ENCODE measurements at places on chromosomes 6 and 20. TPM values are rescaled to one million over a fixed set of nuclear protein-coding genes. Genes with fewer than 3 reads are reported as not detected.

DNA sequence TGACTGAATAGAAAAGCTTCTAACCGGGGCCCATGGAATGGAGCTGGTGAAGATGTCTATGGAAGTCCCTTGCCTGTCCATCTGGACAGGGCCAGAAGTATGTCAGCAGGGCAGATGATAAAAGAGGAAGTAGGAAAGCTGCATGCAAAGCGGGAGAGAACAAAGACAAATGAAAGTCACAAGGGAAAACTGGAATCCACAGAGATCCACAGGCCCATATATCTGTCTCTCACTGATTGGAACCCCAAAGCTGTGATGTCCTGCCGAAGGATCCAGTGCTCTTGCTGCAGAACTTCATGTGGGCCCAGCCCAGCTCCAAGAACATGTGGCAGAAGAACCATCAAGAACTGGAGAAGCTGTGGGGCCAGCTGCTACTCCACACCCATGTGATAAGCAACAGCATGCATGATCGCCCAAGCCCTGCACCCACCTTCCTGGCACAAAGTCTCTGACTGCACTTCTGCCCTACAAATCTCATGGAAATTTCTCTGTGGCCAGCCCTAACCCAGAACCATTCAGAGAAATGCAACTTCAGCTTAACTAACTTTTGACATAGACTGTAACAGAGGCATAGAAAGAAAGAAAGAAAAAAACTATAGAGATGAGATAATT is 716.0 kb downstream of the KIF16B start:
- H3K4me3 ChIP-seq = no peak overlapping the region
- H3K36me3 ChIP-seq = no peaks in the 10 kb centered on the region
- no peak overlapping the region for H3K27ac ChIP-seq
- no peak for DNase-seq

DNA sequence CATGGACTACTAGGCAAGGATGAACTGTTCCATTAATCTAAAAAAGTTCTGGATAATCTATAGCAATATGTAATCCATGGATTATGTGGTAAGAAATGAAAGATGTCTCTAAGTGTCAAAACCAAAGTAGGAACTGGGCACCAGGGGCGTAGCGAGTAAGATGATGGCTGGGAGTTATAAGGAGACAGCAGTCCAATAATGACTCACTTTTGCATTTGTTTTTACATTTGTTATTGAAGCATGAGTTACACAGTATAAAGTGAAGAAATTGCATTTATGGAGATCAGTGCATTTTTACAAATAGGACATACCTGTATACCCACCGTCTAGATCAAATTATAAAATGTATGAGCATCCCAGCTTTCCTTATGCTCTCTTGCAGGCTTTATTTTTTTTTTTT is 878.5 kb upstream of the MAP3K7 start:
- H3K36me3 ChIP-seq = no peaks in the 10 kb centered on the region
- no peak overlapping the region for H3K27ac ChIP-seq
- no peaks in the 10 kb centered on the region for H3K4me1 ChIP-seq

DNA sequence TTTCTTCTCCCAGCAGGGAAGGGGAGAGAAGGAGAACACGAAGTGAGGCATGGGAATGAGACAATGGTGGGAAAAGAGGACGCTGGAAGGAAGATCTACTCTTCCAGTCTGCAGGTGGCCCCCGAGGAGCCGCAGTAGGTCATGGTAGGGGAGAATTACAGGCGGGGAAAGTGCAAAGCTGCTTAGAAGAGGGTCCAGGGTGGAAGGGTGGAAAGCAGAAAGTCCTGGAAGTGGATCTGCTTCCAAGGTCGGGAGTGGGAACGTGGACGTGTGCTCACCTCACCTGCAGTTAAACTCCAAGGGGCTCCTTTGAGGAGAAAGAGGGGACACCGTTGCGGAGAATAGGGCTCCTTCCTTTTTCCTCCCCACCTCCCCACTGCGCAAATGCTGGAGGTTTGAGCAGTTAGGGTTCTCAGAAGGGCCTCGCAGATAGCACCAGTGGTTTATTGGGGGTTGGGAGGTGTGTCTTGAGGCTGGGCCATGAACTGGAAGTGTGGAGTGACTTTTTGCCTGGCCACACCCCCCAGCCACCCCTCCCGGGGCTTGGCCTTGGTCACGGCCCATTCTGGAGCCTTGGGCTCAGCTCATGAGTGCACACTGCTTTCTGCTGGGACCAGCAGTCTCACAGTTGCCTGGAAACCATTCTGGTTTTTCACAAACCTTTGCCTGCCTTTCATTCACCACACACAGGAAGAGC is 100.4 kb upstream of the MLN start:
- no peaks in the 10 kb centered on the region for H3K27me3 ChIP-seq
- peaks cover 6% of the 10 kb centered on the region for H3K4me1 ChIP-seq
- H3K27ac ChIP-seq = no peak overlapping the region
- no peaks in the 10 kb centered on the region for H3K36me3 ChIP-seq
- DNase-seq = no peak
- no peak overlapping the region for H3K4me3 ChIP-seq

DNA sequence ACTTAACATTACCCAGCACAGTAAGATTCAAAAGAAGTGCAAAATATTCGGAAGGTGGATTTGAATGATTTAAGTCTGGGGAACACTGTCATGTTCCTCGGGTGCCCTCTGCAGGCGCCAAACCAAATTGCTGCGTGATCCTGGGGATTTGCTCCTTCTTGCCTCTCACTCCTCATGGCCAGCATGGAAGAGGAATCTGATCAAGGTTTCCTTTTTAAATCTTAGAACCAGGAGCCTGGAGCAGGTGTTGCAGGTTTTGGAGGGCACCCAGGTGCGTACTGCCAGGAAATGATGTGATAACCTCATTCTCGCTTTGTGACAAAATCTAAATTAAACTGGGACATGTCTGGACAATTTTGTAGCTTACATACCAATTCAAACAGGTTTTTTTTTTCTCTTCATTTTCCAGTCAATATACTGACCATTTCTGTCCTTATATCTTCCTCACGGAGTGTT is 8.1 kb upstream of the PFDN4 start:
- no peaks in the 10 kb centered on the region for H3K4me1 ChIP-seq
- DNase-seq = peak; percentile 78

DNA sequence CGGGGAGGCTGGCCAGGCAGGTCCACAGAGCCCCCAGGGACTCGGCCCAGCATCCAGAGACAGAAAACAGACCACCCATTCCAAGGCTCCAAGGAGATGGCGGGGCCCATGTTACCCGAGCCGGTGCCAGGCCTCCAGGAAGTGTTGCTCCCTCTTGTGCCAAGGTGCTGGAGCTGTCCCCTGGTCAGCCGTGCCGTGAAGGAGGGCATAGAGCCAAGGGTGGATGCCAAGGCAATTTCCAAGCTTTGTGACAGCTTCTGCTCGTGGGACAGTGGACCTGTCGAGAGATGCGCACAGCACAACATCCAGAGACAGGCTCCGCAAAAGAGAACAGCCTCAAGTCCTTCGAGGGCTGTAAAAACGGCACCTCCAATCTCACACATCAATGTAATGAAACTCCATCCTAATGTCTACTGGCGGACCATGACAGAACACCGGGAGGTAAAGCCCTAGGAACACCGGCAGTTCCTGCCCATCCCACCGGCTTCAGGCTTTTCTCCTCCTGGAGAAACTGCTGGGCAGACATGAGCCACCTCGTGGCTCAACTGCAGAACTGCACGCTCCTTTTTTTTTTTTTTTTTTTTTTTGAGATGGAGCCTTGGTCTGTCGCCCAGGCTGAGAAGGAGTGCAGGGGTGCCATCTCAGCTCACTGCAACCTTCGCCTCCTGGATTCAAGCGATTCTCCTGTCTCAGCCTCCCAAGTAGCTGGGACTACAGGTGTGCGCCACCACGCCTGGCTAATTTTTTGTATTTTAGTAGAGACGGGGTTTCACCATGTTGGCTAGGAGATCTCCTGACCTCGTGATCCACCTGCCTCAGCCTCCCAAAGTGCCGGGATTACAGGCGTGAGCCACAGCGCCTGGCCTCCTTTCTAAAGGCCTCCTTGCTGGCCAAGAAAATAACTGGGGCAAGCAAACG is 30.9 kb upstream of the AVP start:
- no peak overlapping the region for H3K4me3 ChIP-seq
- no peaks in the 10 kb centered on the region for H3K27me3 ChIP-seq
- peaks cover 12% of the 10 kb centered on the region for H3K4me1 ChIP-seq

DNA sequence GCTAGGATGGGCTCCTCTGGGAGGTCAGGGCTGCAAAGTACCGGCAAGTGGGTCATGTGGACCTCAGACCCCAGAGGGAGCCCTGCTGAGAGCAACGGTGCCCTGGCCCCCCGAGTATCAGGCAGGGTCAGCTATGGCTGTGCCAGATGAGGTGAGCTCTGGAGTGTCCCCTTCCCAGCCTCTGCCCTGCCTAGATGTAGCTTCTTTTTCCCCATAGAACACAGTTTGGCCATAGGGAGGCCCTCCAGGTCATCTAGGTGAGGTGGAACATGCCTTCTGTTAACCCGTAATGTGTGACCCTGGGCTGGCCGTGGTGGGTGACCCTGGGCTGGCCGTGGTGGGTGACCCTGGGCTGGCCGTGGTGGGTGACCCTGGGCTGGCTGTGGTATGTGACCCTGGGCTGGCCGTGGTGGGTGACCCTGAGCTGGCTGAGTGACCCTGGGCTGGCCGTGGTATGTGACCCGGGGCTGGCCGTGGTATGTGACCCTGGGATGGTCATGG is 21.2 kb upstream of the PCMTD2 start:
- H3K4me3 ChIP-seq = no peak overlapping the region
- H3K4me1 ChIP-seq = no peaks in the 10 kb centered on the region
- H3K36me3 ChIP-seq = no peaks in the 10 kb centered on the region
- H3K27me3 ChIP-seq = no peaks in the 10 kb centered on the region

- DNase-seq = no peak
- no peak overlapping the region for H3K27ac ChIP-seq
- peaks cover 8% of the 10 kb centered on the region for H3K4me1 ChIP-seq
Observed at GRCh38 chr20:48381353-48382120, 446.3 kb downstream of the PREX1 start.

GRCh38 chr6:152078804-152079203 is 271.3 kb downstream of the ESR1 start:
- DNase-seq = no peak
- no peak overlapping the region for H3K4me3 ChIP-seq
- H3K36me3 ChIP-seq = no peaks in the 10 kb centered on the region
- H3K27ac ChIP-seq = no peak overlapping the region
- no peaks in the 10 kb centered on the region for H3K27me3 ChIP-seq

DNA sequence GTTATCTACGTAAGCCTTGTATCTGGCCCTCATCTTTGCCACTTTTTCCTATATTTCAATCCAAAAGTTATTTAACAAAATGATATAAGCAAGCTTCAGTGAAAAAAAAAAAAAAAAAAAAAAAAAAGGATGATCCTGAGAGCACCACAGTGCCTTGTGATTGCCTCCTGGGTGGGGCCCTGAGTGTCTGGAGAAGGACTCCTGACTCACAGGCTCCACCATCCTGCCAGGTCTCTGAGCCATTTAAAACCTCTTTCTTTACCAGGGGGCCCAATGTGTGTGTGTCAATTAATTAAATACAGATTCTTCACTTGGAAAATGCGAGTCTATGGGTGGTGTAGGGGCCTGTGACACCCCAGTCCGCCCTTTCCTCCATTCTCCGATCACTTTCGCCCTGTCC is 105.2 kb downstream of the SMOC2 start:
- H3K27me3 ChIP-seq = no peaks in the 10 kb centered on the region
- no peak overlapping the region for H3K27ac ChIP-seq
- H3K36me3 ChIP-seq = no peaks in the 10 kb centered on the region
- H3K4me1 ChIP-seq = peaks cover 13% of the 10 kb centered on the region
- DNase-seq = no peak
- H3K4me3 ChIP-seq = no peak overlapping the region

DNA sequence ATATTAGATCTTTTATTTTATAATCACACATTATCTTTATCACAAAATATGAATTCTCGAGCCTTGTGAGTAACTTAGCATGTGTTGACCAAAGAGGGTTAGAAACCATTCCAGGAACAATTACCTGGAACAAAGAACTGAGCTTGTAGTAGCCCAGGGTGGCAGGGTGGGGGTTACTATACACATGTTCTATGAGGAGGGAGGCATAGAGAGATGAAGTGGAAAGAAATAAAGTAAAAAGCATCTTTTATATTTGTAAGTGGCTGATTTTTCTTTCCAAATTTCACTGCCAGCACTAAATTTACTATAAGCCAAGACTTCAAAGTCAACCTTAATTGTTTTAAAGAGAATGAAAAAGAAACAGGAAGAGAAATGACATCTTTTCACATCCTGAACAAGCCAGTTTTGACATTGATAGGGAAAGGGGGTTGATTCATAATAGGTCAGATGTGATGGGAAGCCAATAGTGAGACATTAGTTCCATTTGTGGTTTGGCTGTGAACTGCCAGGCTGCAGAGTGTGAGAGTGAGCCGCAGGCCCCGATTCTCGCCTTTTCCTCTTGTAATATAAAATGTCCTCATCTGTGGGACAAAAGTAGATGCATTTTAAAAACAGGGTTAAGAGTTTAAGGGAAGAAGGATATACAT is 52.7 kb upstream of the MYB start:
- no peak overlapping the region for H3K27ac ChIP-seq
- no peaks in the 10 kb centered on the region for H3K36me3 ChIP-seq
- DNase-seq = no peak
- H3K27me3 ChIP-seq = no peaks in the 10 kb centered on the region
- no peaks in the 10 kb centered on the region for H3K4me1 ChIP-seq
- no peak overlapping the region for H3K4me3 ChIP-seq

- H3K4me3 ChIP-seq = peak overlapping the region; percentile 87
- DNase-seq = peak; percentile 91
- H3K27ac ChIP-seq = peak overlapping the region; percentile 97
- no peaks in the 10 kb centered on the region for H3K27me3 ChIP-seq
- H3K36me3 ChIP-seq = no peaks in the 10 kb centered on the region
- peaks cover 13% of the 10 kb centered on the region for H3K4me1 ChIP-seq
Observed at GRCh38 chr20:10674684-10675449, 1.1 kb upstream of the JAG1 start.

DNA sequence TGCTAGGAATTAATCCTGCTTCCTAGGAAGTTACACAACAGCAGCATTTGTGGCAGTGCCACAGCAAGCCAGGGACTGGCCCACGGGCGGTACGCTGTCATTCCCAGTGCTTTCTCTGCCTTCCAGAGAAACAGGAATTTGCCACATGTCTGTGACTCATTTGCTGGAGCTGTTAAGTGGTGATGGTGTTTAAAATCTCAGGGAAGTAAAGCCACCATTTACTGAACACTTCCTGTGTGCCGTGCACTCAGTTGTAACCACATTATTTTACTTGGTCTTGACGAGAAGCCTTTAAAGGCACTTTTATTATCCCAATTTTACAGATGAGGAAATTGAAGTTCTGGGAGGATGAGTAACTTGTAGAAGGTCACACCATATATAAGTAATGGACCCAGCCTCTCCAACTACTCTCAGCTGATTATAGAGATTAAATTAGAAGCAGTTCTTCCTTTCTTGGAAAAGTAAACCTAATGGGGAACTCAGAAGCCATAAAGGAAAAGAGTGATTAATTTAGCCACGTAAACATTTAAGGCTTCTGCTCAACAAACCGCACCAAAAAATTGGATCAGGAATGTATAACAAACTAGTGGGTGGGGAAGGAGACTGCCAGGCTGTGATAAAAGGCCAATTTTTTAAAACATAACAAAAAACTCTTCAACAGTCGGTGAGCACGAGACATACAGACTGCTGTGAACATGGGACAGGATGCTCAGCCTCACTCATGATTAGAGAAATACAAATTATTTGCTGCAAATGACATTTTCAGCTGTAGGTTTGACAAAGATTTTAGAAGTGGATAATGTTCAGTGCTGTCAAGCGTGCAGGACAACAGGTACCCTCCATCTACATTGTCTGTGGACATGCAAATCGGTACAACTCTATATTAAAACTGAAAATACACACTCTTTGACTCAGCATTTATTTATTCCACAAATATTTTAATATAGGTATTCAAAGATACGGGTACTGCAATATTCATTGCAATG is 311.2 kb downstream of the NRN1 start:
- H3K4me3 ChIP-seq = no peak overlapping the region
- DNase-seq = no peak

The TGM2 gene
- total RNA-seq = 101 TPM

The RIMS1 gene
- total RNA-seq = 2.3 TPM

The PRDM1 gene
- 1.4 TPM for total RNA-seq

The FAM83C gene
- total RNA-seq = not detected

The NFKBIE gene
- total RNA-seq = 4.7 TPM
